ENCODE measurements at places on chromosomes 6 and 20.
A peak's percentile ranks its signal among the peaks of the same experiment; 100 is the strongest.

- DNase-seq, result peak; percentile 55
These were observed 42.3 kb upstream of the PTPN1 start for GRCh38 chr20:50467718-50468356.

GRCh38 chr6:124683507-124683906 is 278.7 kb upstream of the RNF217 start:
- no peak for DNase-seq

GRCh38 chr6:140052736-140053729 is 678.6 kb upstream of the CITED2 start:
- DNase-seq, result peak; percentile 41

DNA sequence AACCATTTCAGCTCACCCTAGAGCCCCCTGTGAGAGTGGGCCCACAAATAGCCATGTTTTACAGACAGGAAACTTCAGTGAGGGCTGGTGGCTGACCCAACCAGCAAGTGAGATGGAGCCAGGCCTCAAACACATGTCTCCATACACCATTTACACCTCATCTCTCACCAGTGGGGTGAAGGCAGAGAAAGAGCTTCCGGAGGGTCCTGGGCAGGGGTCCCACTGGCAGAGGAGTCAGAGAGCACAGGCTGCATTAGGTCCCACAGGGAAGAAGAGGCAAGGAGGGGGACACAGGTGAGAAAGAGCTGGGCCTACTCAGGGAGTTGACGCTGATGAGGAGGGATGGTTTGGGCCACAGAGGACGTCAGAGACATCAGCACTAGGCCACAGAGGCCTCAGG is 172.6 kb downstream of the VEGFA start:
- DNase-seq, result no peak

GRCh38 chr6:12173181-12173580 is 117.0 kb upstream of the EDN1 start:
- DNase-seq, result no peak

- DNase-seq, result peak; percentile 85
These were observed 254.3 kb downstream of the THBS2 start for GRCh38 chr6:168999392-168999791.

GRCh38 chr20:50413088-50413500 is 97.1 kb upstream of the PTPN1 start:
- peak; percentile 86 for DNase-seq

DNA sequence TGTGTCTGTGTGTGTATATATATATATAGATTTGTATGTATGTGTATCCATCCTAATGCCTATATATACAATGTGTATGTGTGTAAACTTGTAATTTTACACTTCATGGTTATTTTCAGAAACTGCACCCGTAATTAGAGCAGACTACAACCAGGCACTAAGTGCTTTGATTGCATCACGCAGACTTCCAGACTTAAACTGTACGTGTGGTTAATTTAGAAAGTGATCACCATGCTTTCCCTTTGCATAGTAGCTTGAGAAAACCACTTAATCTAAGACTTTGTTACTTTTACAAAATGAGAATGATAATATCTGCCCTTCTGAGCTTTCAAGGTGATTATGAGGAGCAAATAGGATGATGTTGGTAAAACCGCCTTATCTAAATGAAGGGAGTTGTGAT is 50.1 kb upstream of the E2F3 start:
- DNase-seq, result peak; percentile 19

- DNase-seq, result no peak
These were observed 339.6 kb upstream of the CITED2 start for GRCh38 chr6:139713900-139714506.

GRCh38 chr6:156961282-156961892 is 184.2 kb downstream of the ARID1B start:
- no peak for DNase-seq

DNA sequence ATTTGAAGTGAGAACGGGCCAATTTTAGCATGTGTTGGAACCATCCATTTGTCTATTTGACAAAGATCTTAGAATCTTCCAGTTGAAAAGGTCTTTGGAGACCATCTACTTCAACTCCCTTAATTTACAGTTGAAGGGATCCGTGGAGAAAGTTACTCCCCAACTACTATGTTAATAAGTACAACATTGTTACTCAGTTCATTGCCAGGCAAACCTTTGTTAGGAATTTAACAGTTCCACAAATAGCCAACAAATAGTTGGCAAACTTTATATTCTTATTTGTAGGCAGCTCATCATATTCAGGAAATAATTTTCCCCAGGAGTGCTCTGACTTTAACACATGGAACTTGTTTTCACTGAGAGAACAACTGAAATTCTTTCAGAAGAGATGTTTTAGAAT is 81.0 kb upstream of the FLRT3 start:
- DNase-seq, result no peak

DNA sequence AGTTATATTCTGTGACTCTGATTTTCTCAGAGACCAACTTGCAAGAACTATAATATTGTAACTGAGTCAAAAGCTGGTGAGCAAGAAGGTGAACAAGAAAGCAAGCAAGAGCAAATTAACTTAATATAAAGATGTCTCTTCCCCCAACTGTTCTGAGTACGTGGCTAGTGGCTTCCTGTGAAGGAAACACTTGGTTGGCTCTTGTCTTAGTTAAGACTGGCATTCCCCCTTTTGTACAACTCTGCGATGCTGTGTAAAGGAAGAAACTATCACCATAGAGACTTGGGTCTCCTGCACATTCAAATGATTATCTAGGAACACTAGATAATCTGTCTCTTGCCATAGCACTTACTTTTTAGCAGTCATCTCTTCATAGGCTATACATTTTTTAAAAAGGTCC is 47.3 kb upstream of the TNFAIP3 start:
- peak; percentile 29 for DNase-seq

GRCh38 chr20:16284385-16285100 is 288.7 kb downstream of the KIF16B start:
- DNase-seq, result no peak

DNA sequence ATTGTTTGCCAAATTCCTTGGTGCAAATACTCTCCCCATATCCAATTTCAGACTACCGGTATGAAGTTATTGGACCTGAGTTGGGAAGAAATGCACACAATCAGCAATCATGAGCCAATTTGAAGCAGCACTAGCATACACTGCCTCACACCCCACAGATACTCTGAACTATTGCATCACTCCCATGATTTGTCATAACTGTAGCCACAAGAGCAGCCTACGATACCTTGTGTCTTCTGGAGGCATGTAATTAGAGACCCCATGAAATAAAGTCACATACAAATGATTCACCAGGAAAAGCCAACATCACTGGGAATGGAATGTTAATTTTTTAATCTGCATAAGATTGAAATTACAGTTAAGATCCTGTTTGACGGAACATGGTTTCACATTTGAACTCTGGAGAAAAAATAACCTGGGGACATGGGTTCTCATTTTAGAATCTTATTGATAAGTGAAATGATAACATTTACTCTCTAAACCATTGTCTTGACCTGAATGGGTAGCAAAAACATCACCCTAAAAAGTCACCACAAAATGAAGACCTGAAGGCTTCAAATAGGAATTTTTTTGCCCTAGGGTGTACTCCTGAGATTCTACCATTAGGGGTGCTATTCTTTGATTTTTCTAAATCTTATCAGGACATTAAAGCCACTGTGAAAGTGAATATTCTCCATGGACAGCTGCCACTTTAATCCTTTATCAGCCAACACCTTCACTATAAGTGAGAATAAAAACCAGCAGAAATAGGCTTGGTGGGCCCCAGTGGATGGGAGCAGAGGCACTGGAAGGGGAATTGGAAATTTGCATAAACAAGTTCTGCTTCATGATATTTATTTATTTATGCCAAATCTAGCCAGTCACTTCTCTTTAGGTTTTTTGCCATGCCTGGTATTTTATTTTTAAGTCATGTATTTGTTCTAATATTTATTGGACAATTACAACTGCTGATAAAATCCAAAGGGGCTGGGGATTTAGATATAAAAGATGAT is 34.5 kb upstream of the HBS1L start:
- DNase-seq, result peak; percentile 89

DNA sequence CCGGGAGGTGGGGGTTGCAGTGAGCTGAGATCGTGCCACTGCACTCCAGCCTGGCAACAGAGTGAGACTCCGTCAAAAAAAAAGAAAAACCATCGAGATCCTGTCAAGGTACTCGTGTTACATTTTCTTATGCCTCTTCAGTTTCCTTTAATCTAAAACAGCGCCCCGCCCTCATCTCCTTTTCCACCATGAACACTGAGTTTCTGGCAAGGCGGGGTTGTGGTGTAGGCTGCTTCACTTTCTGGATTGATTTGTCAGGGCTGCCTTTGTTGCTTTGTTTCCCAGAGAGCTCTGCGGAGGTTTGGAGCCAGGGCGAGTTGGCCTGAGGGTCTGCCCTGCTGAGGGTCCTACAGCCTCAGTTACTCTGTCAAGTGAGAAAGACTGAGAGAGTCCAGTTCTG is 8.9 kb downstream of the ITPR3 start:
- DNase-seq, result no peak

DNA sequence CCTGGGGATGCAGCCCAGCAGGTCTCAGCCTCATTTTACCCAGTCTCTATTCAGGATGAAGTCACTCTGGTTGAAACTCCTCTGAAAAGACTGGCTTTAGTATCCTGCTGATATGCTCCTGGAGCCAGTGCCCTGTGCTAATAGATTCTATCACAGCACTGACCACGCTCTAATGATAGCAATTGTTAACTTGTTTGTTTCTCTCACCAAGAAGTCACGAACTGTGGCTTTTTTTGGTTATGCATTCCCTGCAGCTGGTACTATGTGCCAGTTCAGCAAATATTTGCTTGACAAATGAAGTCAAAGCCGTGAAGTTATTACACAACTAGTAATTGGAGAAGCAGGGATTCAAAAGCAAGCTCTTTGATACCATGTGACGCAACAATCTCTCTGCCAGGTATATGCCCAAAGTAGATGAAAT is 754.6 kb downstream of the KIF16B start:
- DNase-seq, result no peak

- DNase-seq, result no peak
These were observed 106.5 kb downstream of the TOX2 start for GRCh38 chr20:44021186-44021585.

DNA sequence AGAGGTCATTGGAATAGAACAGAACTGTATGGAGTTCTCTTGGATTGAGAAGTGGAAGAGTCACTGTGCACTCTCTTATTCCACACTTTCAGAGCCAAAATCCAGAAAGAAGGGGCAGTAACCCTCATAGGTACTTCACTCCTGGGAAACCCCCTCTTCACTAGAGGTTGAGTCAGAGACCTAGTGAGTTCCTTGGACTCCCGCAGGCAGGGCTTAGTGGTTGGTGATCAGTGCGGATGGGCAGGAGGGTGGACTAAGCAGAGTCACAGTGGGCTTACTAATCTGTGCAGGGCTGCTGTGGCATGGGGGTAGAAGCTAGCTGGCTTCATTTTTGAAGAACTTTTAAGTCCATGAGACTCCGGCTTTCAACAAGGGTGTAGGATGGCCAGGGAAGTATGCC is 95.0 kb upstream of the MLN start:
- no peak for DNase-seq

- DNase-seq, result no peak
These were observed 1.5 kb downstream of the MMP24OS start for GRCh38 chr20:35276408-35276807.

Measured in NB4 (cell line).